ENCODE measurements at places on chromosomes 7 and 10.

DNA sequence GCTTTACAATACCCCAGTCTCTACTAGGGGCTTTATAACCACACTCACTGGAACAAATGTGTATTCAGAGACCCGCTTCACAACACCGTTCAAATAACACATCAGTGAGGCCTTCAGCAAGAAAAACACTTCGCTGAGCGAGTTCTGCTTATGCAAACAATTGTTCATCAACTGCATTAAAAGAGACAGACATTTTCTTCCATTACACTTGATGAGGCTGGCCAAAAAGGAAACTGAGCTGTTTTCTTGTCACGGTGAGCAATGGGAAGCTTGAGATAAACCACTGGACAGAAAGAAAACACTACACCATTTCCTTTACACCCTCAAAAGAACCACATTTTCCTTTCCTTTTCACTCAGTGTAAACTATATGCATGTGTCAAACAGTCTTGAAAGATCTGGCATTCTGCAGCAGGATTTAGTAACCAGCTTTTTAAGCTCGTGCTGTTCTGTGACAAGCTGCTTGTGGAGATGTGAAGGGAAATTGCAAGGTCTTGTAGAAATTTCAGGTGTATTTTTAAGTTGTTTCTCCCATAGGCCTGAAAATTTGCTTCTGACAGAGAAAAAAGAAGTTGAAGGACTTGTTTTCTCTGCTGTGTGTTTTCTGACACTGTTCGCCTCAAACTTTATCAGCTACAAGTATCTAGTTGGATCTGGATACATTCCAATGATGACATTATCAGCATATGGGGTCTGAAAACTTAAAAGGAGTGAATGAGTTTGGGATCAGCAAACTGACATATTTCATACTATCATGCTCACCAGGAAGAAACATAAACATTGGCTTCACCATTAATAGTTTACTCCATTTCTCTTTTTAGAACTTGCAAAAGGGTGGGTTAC lies 693.1 kb downstream of the PARD3 start:
- H3K27me3 ChIP-seq = no peaks in the 10 kb centered on the region
- no peaks in the 10 kb centered on the region for H3K4me1 ChIP-seq
- H3K36me3 ChIP-seq = no peaks in the 10 kb centered on the region
- H3K27ac ChIP-seq = no peak overlapping the region

DNA sequence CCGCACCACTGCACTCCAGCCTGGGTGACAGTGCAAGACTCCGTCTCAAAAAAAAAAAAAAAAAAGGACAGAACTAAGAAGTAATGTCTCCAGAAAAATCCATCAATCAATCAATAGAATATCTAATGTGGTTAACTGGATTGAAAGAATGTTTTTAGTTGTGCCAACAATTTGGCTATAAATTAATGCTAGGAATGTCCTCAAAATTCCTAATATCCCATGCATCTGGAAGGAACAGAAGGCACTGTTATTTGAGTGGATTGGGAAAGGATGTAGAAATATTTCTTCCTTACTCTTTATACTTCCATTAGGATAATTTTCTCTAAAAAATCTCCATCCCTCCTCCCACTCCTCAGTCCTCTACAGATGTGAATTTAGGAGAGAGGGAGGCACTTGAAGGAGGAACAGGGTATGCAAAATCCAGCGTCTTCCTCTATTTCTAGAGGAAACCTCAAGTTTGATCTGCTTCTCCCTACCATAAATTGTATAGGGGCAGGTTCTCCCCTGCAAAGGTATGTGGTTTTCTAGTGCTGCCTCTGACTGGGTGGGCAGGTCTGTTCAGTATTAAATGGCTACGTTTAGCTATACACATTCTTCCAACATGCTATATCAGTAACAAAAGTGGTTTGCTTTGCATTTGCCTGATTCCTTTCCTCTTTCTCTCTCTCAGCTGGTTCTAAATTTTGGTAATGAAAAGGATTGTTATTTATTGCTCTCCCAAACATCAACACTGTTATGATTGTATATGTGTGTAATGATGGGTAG lies 54.1 kb downstream of the RNLS start:
- H3K4me3 ChIP-seq = no peak overlapping the region
- no peak for DNase-seq
- H3K27me3 ChIP-seq = no peaks in the 10 kb centered on the region
- H3K4me1 ChIP-seq = no peaks in the 10 kb centered on the region

- H3K4me1 ChIP-seq = peaks cover 36% of the 10 kb centered on the region
- H3K27ac ChIP-seq = no peak overlapping the region
- no peak for DNase-seq
- H3K4me3 ChIP-seq = peak overlapping the region; percentile 6
These were observed 5.2 kb downstream of the IFIT5 start for GRCh38 chr10:89419548-89419947.

GRCh38 chr10:44567471-44567870 lies 182.6 kb upstream of the CXCL12 start:
- H3K36me3 ChIP-seq = no peaks in the 10 kb centered on the region
- no peak for DNase-seq
- no peaks in the 10 kb centered on the region for H3K4me1 ChIP-seq
- no peak overlapping the region for H3K27ac ChIP-seq
- H3K4me3 ChIP-seq = no peak overlapping the region

DNA sequence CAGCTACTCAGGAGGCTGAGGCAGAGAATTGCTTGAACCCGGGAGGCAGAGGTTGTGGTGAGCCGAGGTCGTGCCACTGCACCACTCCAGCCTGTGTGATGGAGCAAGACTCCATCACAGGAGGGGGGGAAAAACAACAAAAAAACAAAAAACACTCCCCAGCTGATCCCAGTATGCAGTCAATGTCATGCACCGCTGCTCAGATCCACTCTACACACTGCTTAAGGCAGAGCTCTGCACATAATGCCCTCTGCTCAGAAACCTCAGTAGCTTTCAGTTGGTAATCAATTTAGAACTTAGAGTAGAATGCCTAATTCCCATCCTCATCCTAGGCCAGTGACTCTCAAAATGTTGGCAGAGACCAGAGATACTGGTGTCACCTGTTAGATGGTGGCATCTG lies 43.9 kb downstream of the PDSS1 start:
- no peaks in the 10 kb centered on the region for H3K27me3 ChIP-seq
- peaks cover 8% of the 10 kb centered on the region for H3K4me1 ChIP-seq
- no peak overlapping the region for H3K4me3 ChIP-seq
- DNase-seq = no peak
- H3K36me3 ChIP-seq = peaks cover 41% of the 10 kb centered on the region

DNA sequence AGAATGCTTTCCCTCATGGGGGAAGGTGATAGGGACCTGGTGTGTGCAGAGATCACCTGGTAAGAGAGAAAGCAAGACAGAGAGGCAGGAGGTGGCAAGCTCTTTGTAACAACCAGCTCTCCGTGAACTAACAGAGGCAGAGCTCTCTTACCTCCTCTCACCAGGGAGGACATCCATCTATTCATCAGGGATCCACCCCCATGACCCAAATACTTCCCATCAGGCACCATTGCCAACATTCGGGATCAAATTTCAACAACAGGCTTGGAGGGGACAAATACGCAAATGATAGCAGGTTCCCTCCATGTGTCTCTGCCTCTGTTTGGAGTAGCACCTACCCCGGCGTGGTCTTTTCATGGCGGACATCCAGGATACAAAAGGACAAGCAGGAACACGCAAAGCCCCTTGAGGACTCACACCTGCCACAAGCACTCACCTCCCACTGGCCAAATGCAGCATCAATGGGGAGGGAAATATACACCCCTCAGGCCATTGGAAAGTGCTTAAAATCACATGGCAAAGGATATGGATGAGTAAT lies 431.2 kb upstream of the AUTS2 start:
- no peak overlapping the region for H3K4me3 ChIP-seq
- no peaks in the 10 kb centered on the region for H3K4me1 ChIP-seq
- H3K36me3 ChIP-seq = no peaks in the 10 kb centered on the region

GRCh38 chr7:100378114-100378755 lies 4.9 kb downstream of the PILRA start:
- peaks cover 10% of the 10 kb centered on the region for H3K4me1 ChIP-seq
- DNase-seq = no peak
- H3K4me3 ChIP-seq = no peak overlapping the region
- H3K27me3 ChIP-seq = no peaks in the 10 kb centered on the region

GRCh38 chr7:88919478-88920131 lies 124.1 kb upstream of the TEX47 start:
- H3K4me1 ChIP-seq = no peaks in the 10 kb centered on the region
- H3K36me3 ChIP-seq = no peaks in the 10 kb centered on the region
- H3K27ac ChIP-seq = no peak overlapping the region
- no peak overlapping the region for H3K4me3 ChIP-seq
- DNase-seq = no peak
